MCF 10A (cell line): ENCODE measurements at places on chromosomes 1 and 21. TPM values are rescaled to one million over a fixed set of nuclear protein-coding genes. Genes with fewer than 3 reads are reported as not detected.

DNA sequence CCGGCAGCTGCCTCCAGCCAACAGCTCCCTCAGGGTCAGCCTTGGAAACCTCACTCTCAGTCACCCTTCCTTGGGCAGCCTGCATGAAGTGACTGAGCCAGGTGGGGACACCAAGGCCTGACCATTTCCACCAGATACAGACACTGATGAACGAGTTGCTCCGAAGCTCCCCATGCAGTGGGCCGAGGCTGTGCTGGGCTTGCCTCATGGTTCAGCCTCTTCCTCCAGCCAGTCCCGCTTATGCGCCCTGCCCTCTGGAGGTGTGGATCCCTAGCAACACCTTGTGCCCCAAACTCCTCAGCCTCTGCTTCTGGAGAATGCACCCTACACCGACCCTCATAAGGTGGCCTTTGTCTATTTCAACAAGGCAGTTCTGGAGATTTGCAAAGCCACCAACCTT lies 236.0 kb downstream of the RRAGC start:
- DNase-seq: no peak

GRCh38 chr1:204322339-204322868 lies 37.3 kb downstream of the PLEKHA6 start:
- DNase-seq: no peak

- no peak for DNase-seq
These were observed 22.0 kb downstream of the LYPD8 start for GRCh38 chr1:248733566-248733965.

Gene KMO
- total RNA-seq: 1.2 and 1.8 TPM in 2 replicates

Gene CFAP57
- total RNA-seq: 0.17 and 0.44 TPM in 2 replicates

Gene NBPF20
- 8.3 and 8.5 TPM in 2 replicates for total RNA-seq

DNA sequence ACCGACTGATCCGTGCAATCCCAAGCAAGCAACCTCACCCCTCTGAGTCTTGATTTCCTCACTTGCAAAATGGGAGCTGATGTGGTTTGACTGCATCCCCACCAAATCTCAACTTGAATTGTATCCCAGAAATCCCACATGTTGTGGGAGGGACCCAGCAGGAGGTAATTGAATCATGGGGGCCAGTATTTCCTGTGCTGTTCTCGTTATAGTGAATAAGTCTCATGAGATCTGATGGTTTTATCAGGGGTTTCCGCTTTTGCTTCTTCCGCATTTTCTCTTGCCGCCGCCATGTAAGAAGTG lies 58.4 kb downstream of the FHAD1 start:
- no peak for DNase-seq

GRCh38 chr1:230073371-230074035 lies 6.5 kb downstream of the GALNT2 start:
- DNase-seq: peak; percentile 88

DNA sequence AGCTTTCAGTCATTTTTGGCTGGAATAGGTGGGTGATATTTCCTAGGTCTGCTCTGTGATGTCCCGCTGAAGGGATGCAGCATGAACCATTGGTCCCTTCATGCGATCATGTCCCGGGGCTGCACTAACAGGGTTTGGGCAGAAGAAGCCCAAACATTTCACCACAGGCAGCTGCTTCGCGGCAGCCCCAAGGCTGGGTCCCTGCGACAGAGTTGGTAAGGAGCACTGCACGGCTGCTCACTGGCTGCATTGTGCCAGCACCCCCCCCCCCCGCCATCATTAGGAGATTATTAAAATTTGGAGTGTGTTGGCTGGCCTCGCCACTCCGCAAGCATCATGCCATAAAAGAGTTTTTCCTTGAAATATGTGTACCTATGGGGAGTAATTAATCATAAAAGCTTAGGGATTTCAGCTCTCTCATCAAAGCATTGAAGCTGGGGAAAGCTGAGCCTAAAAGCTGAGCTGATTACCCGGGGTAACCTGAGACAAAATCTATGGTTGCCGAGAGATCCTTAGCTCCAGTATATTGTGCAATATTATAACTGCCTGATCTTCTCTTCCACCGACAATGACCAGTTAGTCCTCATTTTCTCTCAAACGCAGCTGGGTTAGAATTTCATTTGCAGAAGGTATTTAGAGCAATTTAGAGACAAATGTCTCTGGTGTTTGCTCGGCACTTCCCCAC lies 62.5 kb downstream of the PEX14 start:
- DNase-seq: no peak

DNA sequence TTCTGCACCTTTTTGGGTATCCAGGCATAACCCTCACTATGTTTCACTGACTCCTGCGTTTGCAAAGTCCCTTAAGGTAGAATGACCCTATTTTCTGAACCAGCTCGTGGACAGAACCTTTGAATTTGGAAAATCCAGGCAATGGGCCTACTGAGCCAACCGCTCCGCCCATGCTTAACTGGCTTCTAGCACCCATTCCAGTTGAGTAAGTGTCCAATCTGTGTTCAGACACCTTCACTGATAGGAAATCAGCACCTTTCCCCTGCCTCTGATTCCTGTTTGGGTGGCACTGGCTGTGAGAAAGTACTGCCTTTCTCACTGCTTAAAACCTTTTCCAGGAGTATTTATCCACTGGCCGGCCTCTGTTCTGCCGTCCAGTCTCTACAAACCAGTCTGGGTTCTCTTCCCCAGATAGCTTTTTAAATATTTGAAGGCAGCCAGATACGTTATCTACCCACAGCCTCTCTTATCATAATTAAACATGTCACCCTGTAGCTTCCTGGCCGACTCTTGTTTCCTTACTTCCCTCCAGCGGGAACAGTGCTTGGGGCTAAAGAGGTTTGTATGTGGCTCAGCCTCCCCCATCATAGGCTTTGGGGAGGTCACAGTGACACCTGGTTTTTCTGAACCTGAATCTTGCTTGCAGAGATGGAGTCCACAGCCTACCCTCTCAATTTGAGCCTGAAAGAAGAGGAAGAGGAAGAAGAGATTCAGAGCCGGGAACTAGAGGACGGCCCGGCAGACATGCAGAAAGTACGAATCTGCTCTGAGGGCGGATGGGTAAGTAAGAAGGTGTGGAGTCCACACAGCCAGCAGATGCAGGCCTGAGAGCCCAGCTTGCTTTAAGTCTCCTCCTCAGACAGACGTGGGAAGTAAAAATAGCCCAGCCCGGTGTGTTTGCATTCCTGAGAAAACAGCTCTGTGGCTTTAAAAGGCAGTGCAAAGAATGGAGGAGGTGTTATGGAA lies 1.3 kb downstream of the POGK start:
- peak; percentile 10 for DNase-seq
